Nephron progenitor cell (in vitro differentiated cells): ENCODE measurements at places on chromosomes 13 and 19.

- H3K4me1 ChIP-seq = peaks cover 13% of the 10 kb centered on the region
- H3K27me3 ChIP-seq = peaks cover 81% of the 10 kb centered on the region
- H3K36me3 ChIP-seq = peaks cover 6% of the 10 kb centered on the region
Observed at GRCh38 chr13:20702915-20703779, at the start of gene IL17D. Gene IL17D (plus strand): TSS chr13:20703699. CDS start chr13:20704002, 303 bp downstream.

GRCh38 chr19:7883796-7884570 is 4.3 kb upstream of the LRRC8E start:
- DNase-seq = no peak
- H3K4me3 ChIP-seq = no peak overlapping the region
- no peak overlapping the region for H3K27ac ChIP-seq
- no peaks in the 10 kb centered on the region for H3K4me1 ChIP-seq

DNA sequence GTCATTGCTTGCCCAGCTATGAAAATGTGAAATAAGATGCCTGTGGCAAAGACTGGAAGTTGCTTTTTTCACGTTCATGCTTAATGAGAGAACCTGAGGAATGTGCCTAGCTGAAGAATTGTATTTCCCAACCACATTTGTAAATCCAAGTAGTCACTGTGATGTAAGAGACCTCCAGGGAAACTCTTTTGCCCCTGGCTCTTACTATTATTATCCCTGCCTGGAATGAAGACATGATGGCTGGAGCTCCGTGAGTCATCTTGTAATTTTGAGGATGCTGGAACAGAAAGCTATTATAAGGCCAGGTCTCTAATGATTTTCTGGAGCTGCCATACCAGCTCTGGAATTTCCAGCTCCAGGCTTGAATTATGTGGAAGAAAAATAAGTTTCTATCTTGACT is 894.3 kb downstream of the DIAPH3 start:
- H3K27me3 ChIP-seq = no peaks in the 10 kb centered on the region
- H3K27ac ChIP-seq = no peak overlapping the region
- no peak overlapping the region for H3K4me3 ChIP-seq
- H3K4me1 ChIP-seq = peaks cover under 1% of the 10 kb centered on the region

DNA sequence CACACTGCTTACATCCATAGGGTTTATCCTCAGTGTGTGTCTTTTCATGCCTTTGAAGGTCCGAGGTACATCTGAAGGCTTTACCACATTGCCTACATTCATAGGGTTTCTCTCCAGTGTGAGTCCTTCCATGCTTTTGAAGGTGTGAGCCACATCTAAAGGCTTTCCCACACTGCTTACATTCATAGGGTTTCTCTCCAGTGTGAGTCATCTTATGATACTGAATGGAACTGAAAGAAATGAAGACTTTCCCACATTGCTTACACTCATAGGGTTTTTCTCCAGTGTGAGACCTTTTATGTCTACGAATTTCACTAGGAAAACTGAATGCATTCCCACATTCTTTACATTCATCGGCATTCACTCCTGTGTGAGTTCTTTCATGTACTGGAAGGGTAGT is 7.1 kb downstream of the ZNF20 start:
- H3K36me3 ChIP-seq = peaks cover 96% of the 10 kb centered on the region
- no peak overlapping the region for H3K4me3 ChIP-seq
- no peak for DNase-seq
- H3K27ac ChIP-seq = no peak overlapping the region
- peaks cover 18% of the 10 kb centered on the region for H3K27me3 ChIP-seq

- peaks cover 63% of the 10 kb centered on the region for H3K4me1 ChIP-seq
- no peak for DNase-seq
- H3K36me3 ChIP-seq = peaks cover 42% of the 10 kb centered on the region
- peak overlapping the region; percentile 83 for H3K27ac ChIP-seq
- H3K27me3 ChIP-seq = peaks cover 8% of the 10 kb centered on the region
Observed at GRCh38 chr19:49333418-49333805, 1.8 kb upstream of the CD37 start.

DNA sequence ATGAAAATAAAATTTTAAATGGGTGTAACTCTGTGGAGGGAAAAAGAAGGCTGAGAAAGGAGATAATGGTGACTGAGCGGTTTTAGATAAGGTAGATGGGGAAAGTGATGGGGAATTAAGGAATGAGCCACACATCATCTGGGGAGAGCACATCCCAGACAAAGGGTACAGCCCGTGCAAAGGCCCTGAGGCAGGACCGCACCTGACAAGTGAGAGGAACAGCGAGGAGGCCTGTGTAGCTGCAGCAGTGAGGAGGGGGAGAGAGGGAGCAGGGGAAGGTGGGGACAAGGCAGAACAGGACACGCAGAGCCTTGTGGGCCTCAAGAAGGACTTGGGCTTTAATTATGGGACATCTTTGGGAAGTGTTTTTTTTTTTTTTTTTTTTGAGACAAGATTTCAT is 1.8 kb upstream of the CELF5 start:
- H3K27me3 ChIP-seq = peaks cover 42% of the 10 kb centered on the region
- H3K4me3 ChIP-seq = no peak overlapping the region
- H3K36me3 ChIP-seq = no peaks in the 10 kb centered on the region
- no peak overlapping the region for H3K27ac ChIP-seq

- H3K4me3 ChIP-seq = peak overlapping the region; percentile 82
- peaks cover 45% of the 10 kb centered on the region for H3K27me3 ChIP-seq
- H3K4me1 ChIP-seq = peaks cover 36% of the 10 kb centered on the region
Observed at GRCh38 chr19:42175952-42176648, 41.4 kb downstream of the DEDD2 start.

- H3K4me3 ChIP-seq = peak overlapping the region; percentile 71
- no peak overlapping the region for H3K27ac ChIP-seq
- peaks cover 38% of the 10 kb centered on the region for H3K4me1 ChIP-seq
- H3K27me3 ChIP-seq = peaks cover 26% of the 10 kb centered on the region
- no peaks in the 10 kb centered on the region for H3K36me3 ChIP-seq
Observed at GRCh38 chr19:45640849-45641273, 1.7 kb upstream of the EML2 start.
